ENCODE measurements at places on chromosomes 5 and 9. TPM values are rescaled to one million over a fixed set of nuclear protein-coding genes. Genes with fewer than 3 reads are reported as not detected.

DNA sequence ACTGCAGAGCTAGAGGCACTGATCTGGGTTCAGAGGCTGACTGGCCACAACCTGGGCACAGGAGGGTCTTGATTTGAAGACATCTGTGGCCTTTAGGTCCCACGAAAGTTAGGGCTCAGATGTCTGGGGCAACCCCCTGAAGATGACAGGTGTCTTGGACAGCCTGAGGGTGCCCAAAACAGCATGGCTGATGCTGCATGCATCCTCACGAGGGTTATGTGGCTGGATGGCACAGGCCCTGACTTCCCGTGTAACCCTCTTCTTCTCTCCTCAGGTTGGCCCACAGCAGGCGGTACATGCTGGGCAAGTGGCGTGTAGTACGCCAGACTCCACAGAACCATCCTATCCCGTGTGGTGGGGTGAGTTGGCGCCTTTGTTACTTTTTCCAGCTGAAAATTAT, 29.8 kb upstream of the GFPT2 start:
- no peak overlapping the region for H3K27ac ChIP-seq
- no peaks in the 10 kb centered on the region for H3K4me1 ChIP-seq
- H3K27me3 ChIP-seq, result peaks cover 2% of the 10 kb centered on the region
- no peaks in the 10 kb centered on the region for H3K36me3 ChIP-seq

PCDHB9 gene
- not detected for total RNA-seq

DNA sequence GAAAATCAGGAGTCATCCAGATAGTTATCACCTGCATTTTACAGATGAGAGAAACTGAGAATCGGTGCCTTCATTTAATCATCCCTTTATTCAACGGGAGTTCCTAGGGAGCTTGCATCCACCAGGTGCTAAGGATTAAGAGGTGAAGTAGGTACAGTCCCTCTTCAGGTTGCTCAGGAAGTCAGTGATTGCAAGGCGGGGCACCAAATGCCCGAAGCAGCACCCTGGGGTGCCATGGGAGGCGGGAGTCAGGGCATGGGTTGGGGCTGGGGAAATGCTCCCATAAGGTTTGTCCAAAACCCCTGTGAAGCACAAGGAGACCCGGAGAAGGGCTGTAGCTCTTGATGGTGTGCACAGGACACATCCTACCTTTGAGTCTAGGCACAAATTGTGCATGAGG, 98.8 kb upstream of the KLF4 start:
- H3K4me1 ChIP-seq, result no peaks in the 10 kb centered on the region
- H3K27ac ChIP-seq, result no peak overlapping the region
- H3K27me3 ChIP-seq, result peaks cover 3% of the 10 kb centered on the region
- DNase-seq, result no peak
- H3K4me3 ChIP-seq, result no peak overlapping the region

MYOZ3 gene
- 0.07 TPM for total RNA-seq

PROB1 gene
- 3.9 TPM for total RNA-seq

DNA sequence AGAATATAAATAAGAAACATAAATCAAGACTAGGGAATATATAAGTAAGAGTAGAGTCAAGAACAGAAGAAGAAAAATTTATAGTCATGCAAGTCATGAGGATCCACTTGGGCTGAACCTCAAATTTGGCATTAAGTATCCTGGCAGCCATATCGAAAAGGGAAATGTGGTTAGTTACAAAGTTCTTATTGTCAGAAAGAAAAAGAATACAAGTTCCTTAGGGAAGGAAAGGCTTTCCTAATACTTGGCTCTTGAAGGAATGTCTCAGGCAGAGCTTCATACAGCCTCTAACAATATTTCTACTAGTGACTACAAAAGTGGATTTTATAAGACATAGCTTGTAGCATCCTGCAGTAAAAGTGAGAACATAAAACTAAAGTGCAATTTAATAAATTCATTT, 45.4 kb downstream of the TMEM252 start:
- no peaks in the 10 kb centered on the region for H3K4me1 ChIP-seq
- H3K4me3 ChIP-seq, result no peak overlapping the region
- peaks cover 3% of the 10 kb centered on the region for H3K27me3 ChIP-seq
- no peaks in the 10 kb centered on the region for H3K36me3 ChIP-seq
- H3K27ac ChIP-seq, result no peak overlapping the region
- no peak for DNase-seq

MATR3 gene
- total RNA-seq, result 163 TPM

MEF2C gene
- total RNA-seq, result 0.02 TPM

- no peak for DNase-seq
- H3K27ac ChIP-seq, result no peak overlapping the region
These were observed 498.0 kb downstream of the NR2F1-AS1 start for GRCh38 chr5:93082981-93083380.

GPR150 gene
- total RNA-seq, result 0.50 TPM

PDGFRB gene
- 0.21 TPM for total RNA-seq

GLRA1 gene
- not detected for total RNA-seq

GRCh38 chr5:9387879-9388278, 158.0 kb downstream of the SEMA5A start:
- H3K27ac ChIP-seq, result no peak overlapping the region
- DNase-seq, result no peak
- no peak overlapping the region for H3K4me3 ChIP-seq
- H3K36me3 ChIP-seq, result no peaks in the 10 kb centered on the region
- no peaks in the 10 kb centered on the region for H3K4me1 ChIP-seq

ALDH1A1 gene
- not detected for total RNA-seq

DNA sequence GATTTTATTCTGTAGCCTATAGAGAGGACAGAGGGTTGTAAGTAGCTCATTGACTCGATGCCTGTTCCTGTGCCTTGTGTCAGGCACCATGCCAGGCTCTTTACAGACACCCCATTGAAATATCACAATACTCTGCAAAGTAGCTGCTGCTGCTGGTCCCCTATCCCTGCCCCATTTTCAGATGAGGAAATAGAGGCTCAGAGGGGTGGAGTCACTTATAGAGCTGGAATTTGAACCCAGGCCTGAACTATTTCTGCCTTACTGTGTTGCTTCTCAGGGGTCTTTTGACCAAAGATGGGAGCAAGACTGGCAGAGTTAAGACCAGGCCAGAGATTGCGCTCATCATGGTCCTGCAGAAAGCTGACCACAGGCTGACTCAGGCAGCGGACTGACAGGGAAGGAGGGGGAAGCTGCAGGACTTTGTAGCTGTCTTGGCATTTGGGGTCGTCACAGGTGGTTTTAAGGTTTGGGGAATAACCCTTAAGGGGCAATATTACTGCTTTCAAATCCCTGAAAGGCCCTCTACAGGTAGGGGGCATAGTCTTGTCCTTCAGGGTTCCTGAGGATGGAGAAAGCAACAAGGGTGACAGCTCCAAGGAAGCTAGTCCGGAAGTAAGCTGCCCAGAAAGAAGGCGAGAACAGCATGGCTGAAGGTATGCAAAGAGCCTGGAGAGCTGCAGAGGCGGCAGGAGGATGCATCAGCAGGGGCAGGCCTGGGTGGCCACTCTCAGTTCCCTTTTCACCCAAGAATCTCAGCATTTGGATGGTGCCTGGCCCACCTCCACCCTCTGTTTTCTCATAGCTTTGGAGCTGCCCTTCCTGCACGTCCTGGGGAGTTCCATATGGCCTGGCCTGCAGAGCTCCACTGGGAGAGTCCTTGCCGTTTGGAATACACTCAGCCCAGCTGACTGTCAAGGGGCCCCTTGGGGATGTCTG, 18.3 kb upstream of the NDST1 start:
- H3K4me1 ChIP-seq, result peaks cover 7% of the 10 kb centered on the region
- no peak for DNase-seq
- H3K4me3 ChIP-seq, result no peak overlapping the region

GRCh38 chr5:157350939-157351801, 85.2 kb downstream of the CYFIP2 start:
- H3K36me3 ChIP-seq, result peaks cover 59% of the 10 kb centered on the region
- H3K4me3 ChIP-seq, result peak overlapping the region; percentile 50
- H3K27ac ChIP-seq, result peak overlapping the region; percentile 95
- no peaks in the 10 kb centered on the region for H3K27me3 ChIP-seq

- no peaks in the 10 kb centered on the region for H3K36me3 ChIP-seq
- H3K27ac ChIP-seq, result no peak overlapping the region
- no peak overlapping the region for H3K4me3 ChIP-seq
- H3K4me1 ChIP-seq, result no peaks in the 10 kb centered on the region
- H3K27me3 ChIP-seq, result peaks cover 5% of the 10 kb centered on the region
These were observed 564.7 kb downstream of the PDE4D start for GRCh38 chr5:59328709-59329296.

- H3K36me3 ChIP-seq, result no peaks in the 10 kb centered on the region
- no peak overlapping the region for H3K27ac ChIP-seq
- peaks cover 65% of the 10 kb centered on the region for H3K27me3 ChIP-seq
- no peak for DNase-seq
- H3K4me3 ChIP-seq, result no peak overlapping the region
These were observed 2.9 kb downstream of the SEMA6A start for GRCh38 chr5:116571568-116572349.

GRCh38 chr9:131496844-131497405, 5.8 kb upstream of the POMT1 start:
- DNase-seq, result no peak
- H3K27me3 ChIP-seq, result no peaks in the 10 kb centered on the region
- H3K4me3 ChIP-seq, result no peak overlapping the region
- H3K27ac ChIP-seq, result no peak overlapping the region

CDX1 gene
- total RNA-seq, result not detected

DNA sequence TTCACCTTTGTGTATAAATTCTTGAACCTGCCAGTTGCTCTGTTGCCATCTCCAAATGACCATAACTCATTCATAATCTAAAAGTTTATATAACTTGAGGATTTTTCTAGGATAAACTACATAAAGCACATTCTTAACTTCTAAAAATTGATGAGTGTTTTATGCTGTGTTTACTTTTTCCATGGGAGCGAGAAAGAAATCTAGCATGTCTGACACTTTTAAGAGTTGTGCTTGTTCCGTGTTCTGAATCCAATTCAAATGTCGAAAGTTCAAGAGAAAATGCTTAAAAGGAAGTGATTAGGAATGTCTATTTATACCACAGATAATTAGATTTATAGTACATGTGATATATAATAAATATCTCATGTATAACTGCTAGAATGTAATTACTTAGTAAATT, 154.4 kb downstream of the DEPDC1B start:
- no peak overlapping the region for H3K4me3 ChIP-seq
- DNase-seq, result no peak
- no peaks in the 10 kb centered on the region for H3K36me3 ChIP-seq
- H3K27ac ChIP-seq, result no peak overlapping the region
- no peaks in the 10 kb centered on the region for H3K4me1 ChIP-seq

DNA sequence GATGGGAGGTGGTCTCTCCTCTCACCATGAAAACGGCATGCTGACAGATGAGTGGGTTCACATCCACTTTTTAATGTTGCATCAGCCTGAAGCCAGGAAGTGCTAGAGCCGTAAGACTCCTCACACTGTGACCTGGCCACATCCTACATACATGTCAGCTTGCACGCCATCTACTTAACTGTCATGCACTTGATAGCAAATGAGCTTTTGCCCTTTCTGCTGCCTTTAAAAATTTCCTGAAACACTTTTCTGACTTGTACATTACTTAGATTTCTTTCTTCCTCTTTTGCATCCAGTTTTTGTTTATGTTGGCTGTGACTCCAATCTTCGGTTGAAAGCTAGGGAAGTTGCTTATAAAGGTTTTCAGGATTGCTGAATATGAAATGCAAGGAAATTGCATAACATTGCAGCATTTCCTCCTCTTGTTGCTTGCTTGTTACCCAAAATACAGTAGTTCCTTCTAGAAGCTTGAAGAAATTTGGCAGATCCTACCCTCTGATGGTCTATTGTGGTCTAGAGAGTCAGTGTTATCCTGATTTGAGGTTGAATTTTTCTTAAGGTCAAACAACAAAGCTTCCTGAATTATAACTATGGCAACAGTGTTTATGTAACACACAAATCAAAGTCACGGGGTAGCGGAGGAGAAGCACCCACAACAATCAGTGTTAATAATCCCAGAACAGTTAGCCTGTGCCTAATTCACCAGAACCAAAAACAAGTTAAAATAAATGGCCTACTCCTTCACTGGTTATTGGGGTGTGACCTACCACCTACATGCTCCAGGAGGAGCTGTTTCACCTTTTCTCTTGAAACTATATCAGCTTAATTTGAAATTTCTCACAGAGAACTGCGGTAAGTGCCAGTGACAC, 232.5 kb downstream of the ARHGAP26 start:
- peak overlapping the region; percentile 91 for H3K27ac ChIP-seq
- peak overlapping the region; percentile 52 for H3K4me3 ChIP-seq

DNA sequence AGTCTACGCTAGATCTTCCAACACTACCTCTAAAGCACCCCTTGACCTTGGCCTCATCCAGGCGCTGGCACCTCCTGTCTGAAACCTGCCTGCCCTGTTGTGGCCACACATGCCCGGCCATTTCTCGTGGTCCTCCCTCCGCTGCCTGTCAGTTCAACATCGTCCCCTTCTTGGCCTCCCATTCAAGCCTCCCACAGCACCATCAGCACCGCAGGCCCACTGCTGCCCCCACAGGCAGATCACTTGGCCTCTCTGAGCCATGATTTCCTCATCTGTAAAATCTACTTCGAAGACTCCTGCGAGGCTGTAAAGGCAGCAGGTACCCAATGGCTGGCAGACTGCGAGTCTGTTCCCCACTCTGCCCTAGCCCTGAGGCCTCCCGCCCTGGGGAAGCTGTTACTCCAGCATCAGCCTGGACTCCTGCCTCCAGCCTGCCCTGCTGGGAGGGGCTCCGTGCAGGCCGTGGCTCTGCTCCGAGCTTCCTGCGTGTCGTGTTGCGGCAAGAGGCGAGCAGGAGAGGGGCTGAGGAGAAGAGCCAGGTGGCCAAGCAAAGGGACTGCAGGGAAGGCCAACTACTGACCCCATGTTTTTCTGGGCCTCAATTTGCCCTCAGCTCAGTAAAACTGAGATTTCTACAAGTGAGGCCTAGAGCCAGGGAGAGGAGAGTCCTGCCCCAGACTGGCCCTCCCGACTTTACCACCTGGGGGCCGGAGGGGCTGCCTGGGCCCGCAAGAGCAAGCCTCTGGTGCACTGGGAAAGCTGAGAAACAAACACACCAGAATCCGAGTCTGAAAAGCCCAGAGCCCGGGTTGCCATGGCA, 70.5 kb upstream of the LRRTM2 start:
- H3K36me3 ChIP-seq, result peaks cover 10% of the 10 kb centered on the region
- no peak overlapping the region for H3K27ac ChIP-seq
- no peaks in the 10 kb centered on the region for H3K4me1 ChIP-seq
- H3K27me3 ChIP-seq, result no peaks in the 10 kb centered on the region

GRCh38 chr5:118430076-118430475, 558.3 kb downstream of the DTWD2 start:
- no peaks in the 10 kb centered on the region for H3K27me3 ChIP-seq
- H3K4me3 ChIP-seq, result no peak overlapping the region
- DNase-seq, result no peak
- H3K36me3 ChIP-seq, result no peaks in the 10 kb centered on the region
- no peak overlapping the region for H3K27ac ChIP-seq
- no peaks in the 10 kb centered on the region for H3K4me1 ChIP-seq

EGFLAM gene
- total RNA-seq, result not detected

GNA14 gene
- not detected for total RNA-seq

ACOT12 gene
- not detected for total RNA-seq

DNA sequence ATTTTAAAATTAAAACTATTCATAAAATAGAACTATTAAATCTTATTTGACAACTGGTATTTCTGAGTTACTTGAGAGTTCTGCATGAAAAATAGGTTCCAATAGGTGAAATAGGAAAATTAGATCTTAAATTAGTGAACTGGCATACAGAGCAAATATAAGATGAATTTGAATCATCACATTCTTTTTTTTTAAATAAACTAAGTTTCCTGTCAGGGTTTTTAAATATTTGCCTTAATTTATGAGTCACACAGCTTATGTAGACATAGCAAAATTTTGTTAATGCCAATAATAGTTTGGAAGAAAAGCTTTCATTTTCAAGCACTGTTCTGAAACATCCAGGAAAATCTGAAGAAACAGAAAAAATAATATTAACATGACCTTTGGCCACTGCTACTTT, 311.7 kb upstream of the HAPLN1 start:
- no peaks in the 10 kb centered on the region for H3K4me1 ChIP-seq
- H3K27me3 ChIP-seq, result no peaks in the 10 kb centered on the region
- no peak overlapping the region for H3K4me3 ChIP-seq
- no peak for DNase-seq

Data from activated CD4-positive, alpha-beta memory T cell treated with anti-CD3 and anti-CD28 coated beads for 36 hours (primary cell).